ENCODE measurements at places on chromosomes 12 and 14.

GRCh38 chr14:63452796-63453195, 90.4 kb downstream of the PPP2R5E start:
- DNase-seq = no peak

DNA sequence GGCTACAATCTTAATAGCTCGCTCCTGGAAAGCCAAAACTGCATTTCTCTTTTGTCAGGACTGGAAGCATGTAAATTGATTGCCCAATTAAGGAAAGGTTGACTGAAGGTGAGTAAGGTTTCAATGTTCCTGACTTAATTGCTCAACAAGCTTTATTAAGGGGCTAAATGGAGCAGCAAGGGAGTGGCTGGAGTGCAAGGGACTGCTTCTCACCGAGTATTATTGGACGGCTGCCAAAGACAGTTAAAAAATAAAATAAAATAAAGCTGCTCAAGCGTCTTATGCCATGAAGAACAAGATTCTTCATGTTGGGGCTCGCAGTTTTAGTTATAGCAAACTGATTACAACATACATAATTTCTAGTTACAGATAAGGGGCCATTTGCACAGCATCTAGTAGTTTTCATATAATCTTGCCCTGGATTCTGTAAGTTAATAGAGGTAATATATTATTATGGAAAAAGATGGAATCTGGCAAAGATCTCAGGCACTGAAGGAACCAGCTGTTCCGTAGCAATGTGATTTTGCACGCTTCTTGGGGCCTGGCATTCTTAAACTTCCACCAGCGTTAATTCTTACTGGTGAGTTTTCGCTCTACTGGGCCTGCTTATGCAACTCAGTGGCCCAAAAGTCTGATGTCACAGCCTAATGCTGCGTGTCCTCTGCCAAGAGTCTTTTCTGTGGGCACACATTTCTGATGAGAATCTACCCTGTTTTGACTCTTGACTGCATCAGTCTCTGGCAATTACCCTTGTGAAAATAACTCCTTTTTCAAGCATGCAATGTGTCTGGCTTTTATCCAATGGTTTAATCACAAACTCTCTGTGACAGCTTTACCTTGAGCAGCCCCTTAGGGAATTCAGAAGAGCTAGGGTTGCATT, 108.5 kb downstream of the SLC38A1 start:
- DNase-seq = peak; percentile 97

DNA sequence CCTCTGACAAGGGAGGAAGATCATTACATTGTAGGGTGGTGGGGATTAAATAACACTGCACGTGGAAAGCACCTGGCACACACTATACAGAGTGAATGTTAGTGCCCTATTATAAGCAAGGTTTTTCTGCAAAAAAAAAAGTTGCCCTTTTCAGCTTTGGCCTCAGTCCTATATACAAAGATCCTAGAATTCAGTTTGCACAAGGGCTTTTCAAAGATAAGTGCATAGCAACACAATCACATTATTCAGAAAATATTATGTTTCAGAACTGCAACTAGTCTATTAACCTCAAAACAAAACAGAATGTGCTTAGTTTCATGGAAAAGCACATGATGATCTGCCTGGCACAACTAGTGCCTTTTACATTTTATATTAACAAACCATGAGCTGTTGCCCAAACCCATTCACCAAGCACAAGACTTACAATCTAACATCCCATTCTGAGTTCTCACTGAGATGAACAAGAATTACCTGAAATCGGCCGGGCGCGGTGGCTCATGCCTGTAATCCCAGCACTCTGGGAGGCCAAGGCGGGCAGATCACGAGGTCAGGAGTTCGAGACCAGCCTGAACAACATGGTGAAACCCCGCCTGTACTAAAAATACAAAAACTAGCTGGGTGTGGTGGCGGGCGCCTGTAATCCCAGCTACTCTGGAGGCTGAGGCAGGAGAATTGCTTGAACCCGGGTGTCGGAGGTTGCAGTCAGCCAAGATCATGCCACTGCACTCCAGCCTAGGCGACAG, 1.8 kb downstream of the TM7SF3 start:
- DNase-seq = no peak

- no peak for DNase-seq
These were observed 168.9 kb downstream of the ADGRD1 start for GRCh38 chr12:131122631-131123030.

DNA sequence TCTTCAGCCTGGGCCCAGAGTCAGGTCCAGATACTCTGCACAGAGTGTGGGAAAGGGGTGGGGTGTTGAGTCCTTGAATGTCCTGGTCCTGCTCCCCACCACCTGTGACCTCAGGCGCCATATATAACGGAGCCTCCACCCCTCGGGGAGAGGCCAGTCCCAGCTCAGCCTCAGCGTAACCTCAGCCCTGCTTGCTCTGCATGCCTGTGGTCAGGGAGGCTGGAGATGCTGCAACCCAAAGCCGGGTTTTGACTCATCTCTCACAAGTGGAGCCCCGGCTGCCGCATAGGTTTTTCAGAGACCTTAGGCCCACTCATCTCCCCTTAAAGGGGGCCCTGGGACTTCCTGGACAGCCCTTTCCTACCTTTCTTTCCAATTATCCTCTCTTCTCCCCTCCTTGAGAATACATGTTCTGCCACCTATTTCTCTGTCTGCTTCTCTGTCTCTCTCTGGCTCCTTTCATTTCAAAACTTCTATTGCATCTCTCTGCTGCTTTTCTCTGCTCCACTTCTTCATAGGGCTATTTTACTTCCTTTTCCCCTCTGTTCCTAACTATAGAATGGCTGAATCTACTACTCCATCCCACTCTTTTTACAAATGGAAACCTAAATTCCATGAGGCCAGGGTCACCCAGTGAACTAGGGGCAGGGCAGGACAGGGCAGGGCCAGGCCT, 1.2 kb downstream of the ITGB7 start:
- peak; percentile 81 for DNase-seq

- peak; percentile 14 for DNase-seq
These were observed 45.0 kb downstream of the SLC6A12 start for GRCh38 chr12:168763-169525.

DNA sequence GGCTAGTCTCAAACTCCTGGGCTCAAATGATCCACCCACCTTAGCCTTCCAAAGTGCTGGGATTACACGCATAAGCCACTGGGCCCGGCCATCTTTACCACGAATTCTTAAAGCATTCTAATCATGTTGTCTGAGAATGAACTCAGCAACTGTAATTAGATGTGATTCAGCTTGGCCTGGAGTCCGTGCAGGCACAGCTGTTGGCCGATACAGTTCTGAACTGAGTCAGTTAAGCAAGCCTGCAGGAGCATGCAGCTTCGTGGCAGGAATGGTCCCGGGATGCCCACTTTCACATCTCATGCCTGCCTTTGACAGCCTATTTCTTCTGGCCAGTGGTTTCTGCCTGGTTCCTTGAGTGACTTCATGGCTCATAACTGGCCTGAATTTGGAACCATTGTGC, 194.1 kb downstream of the ANO6 start:
- peak; percentile 48 for DNase-seq

- no peak for DNase-seq
These were observed 16.7 kb upstream of the ZFP36L1 start for GRCh38 chr14:68809524-68809923.

GRCh38 chr14:34461334-34462131, 507 bp downstream of the SPTSSA start:
- peak; percentile 75 for DNase-seq
